RWPE2 (cell line): ENCODE measurements at places on chromosomes 6 and 20.

- no peaks in the 10 kb centered on the region for H3K36me3 ChIP-seq
- H3K4me3 ChIP-seq: no peak overlapping the region
- no peaks in the 10 kb centered on the region for H3K27me3 ChIP-seq
- peaks cover 30% of the 10 kb centered on the region for H3K4me1 ChIP-seq
- DNase-seq: no peak
- no peak overlapping the region for H3K27ac ChIP-seq
These were observed 10.2 kb upstream of the PRND start for GRCh38 chr20:4711511-4711910.

GRCh38 chr6:44047179-44047546 lies 80.1 kb downstream of the MRPL14 start:
- DNase-seq: no peak
- H3K27me3 ChIP-seq: no peaks in the 10 kb centered on the region
- no peaks in the 10 kb centered on the region for H3K36me3 ChIP-seq
- H3K27ac ChIP-seq: peak overlapping the region; percentile 98
- peaks cover 55% of the 10 kb centered on the region for H3K4me1 ChIP-seq
- H3K4me3 ChIP-seq: no peak overlapping the region

DNA sequence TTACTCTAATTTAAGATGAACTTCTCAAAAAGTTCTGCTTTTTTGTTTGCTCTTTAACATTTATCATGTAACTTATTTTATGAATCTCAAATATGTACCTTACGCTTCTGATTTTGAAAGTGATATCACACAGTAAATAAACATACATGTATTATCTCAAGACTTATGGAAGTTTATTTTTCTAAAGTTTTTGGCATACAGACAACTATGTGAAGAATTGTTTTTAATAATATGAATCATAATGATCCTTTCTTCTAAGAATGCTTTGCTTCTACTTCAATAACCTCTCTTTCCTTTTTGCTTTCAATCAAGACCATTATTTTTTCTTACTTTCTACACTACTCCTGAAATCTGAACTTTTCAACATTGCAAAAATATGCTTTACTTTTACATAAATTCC lies 816.4 kb downstream of the EYS start:
- H3K4me3 ChIP-seq: no peak overlapping the region
- no peaks in the 10 kb centered on the region for H3K36me3 ChIP-seq
- H3K4me1 ChIP-seq: peaks cover 4% of the 10 kb centered on the region
- H3K27me3 ChIP-seq: no peaks in the 10 kb centered on the region
- no peak for DNase-seq
- H3K27ac ChIP-seq: no peak overlapping the region

DNA sequence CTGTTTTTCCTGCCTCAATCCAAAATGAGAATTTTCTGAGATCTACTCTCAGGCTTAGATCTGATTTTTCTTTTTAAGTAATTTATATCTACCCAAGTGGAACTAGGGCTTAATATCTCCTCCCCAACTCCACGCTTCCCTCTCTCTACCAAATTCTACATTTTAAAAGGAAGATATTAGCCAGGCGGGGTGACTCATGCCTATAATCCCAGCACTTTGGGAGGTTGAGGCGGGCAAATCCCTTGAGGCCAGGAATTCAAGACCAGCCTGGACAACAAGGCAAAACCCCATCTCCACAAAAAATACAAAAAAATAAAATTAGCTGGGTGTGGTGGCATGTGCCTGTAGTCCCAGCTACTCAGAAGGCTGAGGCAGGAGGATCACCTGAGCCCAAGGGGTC lies 61.0 kb downstream of the MTFR2 start:
- no peaks in the 10 kb centered on the region for H3K4me1 ChIP-seq
- no peaks in the 10 kb centered on the region for H3K36me3 ChIP-seq
- no peak for DNase-seq
